Eye (tissue), 1 donor: ENCODE measurements at places on chromosomes 2 and 18.

- no peak for DNase-seq
Measured at GRCh38 chr18:56470406-56471351, 167.7 kb downstream of the TXNL1 start.

- no peak for DNase-seq
Measured at GRCh38 chr18:8303151-8303755, 306.0 kb upstream of the RAB12 start.

DNA sequence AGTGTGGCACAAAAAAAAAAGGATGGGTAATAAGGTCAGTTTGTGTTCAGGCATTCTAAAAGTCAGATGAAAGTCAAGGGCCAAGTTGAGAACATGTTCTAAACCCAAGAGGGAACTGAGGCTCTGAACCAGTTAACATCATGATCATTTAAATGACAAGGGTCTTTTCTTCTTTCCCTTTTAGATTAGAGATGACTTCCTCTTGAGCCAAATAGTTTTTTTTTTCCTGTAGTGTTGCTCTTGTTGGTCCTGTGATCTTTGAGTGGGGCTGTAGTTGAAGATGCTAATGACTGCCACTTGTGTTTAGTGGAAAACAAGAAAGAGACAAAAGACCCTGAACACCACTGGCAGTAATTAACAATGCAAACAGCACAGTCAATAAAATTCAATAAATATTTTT is 482.7 kb upstream of the SYT4 start:
- DNase-seq: no peak

DNA sequence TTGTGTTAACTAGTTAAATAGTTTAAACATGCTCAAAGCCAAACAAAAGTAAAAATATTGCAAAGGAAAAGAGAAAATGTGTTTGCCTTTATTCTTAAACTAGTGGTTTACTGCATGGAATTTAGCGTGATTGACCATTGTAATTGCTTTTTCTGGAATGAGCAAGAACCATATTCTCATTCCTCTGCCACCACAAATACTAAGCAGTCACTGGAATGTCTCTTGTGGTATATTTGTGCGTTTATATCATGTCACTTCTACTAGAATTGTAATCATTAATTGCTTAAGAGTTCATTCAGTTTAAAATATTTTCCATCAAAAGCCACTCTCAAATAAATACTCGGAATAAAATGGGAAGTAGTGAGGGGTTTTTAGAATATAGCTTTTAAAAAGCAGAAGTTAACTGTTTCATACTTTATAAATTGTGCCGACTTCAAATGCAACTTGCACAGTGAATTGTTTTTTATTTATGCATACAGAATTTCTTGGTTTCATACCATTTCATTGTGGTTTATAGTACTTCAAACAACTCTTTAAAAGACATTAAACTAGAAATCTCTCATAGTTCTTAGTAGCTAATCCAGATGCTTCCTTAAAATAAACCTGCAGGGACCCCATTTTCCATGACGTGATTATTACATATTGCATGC is 288.1 kb downstream of the EPHA4 start:
- DNase-seq: peak; percentile 11

DNA sequence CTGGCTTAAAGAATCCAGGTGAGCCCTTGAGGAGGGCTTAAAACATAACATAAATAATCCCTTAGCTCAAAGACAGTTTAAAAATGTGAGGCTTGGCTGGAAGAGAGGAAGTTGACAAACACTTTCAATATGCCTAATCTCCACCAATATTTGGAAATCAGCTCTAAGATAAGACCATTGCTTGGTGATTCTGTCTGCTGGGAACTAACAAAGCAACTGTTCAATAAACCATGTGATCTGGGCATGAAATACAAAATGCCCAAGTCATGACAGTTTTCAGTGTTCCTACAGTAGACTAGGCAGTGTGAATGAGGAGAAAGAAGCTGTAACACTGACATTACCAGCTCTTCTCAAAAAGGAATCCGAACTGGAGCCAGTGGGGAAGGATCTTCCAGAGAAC is 10.7 kb downstream of the MFF start:
- no peak for DNase-seq

GRCh38 chr2:122652670-122653069 is 897.2 kb downstream of the TSN start:
- peak; percentile 33 for DNase-seq

GRCh38 chr2:230010501-230010900 is 58.2 kb downstream of the SLC16A14 start:
- no peak for DNase-seq

GRCh38 chr2:134324430-134324829 is 70.6 kb downstream of the MGAT5 start:
- no peak for DNase-seq

DNA sequence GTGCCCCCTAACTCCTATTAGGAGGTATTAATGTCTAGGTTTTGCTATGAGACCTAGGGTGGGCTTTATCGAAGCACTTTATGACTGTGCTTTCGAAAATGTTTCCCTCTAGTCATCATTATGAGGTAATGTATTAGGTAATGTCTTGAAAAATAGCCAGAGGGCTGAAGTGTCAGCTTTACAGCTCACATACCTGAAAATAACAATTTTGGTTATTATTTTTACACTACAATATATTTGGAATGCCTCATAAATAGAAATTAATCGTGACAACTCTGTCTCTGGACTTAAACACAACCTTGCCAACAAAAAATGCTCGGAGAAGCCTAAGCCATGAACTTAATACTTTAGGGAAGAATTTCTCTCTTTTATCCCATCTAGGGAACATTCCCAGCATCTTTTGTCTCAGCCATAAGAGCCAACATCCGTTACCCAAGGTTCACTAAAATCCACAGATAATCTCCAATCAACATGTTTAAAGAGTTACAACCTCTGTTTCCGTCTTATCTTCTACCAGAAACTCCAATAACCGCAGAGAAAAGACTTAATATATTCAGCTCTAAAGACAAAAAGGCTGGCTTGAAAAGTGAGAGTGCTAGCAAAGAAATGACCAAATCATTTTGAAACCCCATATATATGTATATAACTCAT is 130.9 kb upstream of the RND3 start:
- no peak for DNase-seq

GRCh38 chr18:14747513-14748474 is at the start of gene ANKRD30B:
TSS of gene ANKRD30B (plus strand) at chr18:14748172. CDS start at chr18:14748420, 248 bp downstream.
- DNase-seq: peak; percentile 23
